ENCODE measurements at places on chromosomes 1 and 21. TPM values are rescaled to one million over a fixed set of nuclear protein-coding genes. Genes with fewer than 3 reads are reported as not detected.

The ZNF648 gene
- not detected for total RNA-seq

The TEX38 gene
- total RNA-seq: not detected

The SPATA17 gene
- total RNA-seq: 1.1 TPM

The AJAP1 gene
- under 0.01 TPM for total RNA-seq

The SPAG17 gene
- under 0.01 TPM for total RNA-seq

The AK2 gene
- total RNA-seq: 185 TPM

The TMEM79 gene
- total RNA-seq: 1.3 TPM
